ENCODE measurements at places on chromosomes 3 and 15.

DNA sequence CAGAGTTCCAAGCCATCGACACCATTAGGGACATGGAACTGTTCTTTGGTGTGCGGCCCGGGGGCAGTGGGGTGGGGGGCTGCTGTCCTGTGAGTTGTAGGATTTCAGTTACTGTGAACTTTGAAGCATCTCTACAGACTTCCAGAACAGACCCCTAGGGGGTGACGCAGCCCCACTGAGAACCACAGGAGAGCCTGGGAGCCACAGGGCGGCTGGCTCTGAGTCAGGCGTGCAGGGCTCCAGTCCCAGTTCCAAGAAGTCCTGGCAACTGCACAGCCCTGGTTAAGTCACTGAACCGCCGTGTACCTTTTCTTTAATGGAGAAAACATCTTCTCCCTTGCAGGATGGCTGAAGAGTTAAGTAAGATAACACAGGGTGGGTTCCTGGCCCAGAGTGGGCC lies 23.5 kb upstream of the LRTM1 start:
- peak; percentile 84 for DNase-seq

- DNase-seq = no peak
These were observed 384.1 kb downstream of the CADM2 start for GRCh38 chr3:85342915-85343314.

GRCh38 chr3:12722226-12722625 lies 36.8 kb downstream of the TMEM40 start:
- no peak for DNase-seq

DNA sequence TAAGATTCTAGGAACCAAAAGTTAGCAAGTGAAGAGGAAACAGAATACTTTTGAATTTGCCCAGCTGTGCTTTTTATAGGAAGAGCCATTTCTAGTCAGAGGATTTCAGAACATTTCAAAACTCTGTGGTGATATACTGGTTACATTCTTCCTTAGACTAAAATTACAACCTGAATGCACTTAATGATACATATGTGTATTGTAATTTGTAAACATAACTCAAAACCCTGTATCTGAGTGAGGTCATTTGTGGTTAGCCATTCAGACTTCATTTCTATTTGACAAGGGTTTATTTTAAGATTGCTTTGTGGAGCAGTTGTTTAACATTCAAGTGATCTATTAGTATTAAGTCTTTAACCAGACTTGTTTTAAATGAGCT lies 59.4 kb upstream of the TRIM71 start:
- no peak for DNase-seq

DNA sequence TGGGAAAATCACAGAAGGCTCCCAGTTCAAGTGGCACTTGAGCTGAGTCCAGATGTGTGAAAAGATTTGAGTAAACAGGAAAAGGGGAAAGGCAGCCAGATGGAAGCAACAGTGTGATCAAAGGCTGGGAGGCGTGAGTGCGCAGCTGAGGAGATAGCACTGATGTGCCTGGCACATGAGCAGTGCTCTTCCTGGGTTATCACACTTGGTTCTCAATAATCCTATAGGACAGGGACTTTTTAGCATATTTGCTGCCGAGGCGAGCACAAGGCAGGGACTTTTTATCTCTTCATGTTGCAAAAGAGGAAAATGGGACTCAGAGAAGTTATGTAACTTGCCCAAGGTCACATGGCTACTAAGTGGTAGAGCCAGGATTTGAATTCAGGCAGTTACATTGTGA lies 39.6 kb downstream of the CORO2B start:
- DNase-seq = no peak

DNA sequence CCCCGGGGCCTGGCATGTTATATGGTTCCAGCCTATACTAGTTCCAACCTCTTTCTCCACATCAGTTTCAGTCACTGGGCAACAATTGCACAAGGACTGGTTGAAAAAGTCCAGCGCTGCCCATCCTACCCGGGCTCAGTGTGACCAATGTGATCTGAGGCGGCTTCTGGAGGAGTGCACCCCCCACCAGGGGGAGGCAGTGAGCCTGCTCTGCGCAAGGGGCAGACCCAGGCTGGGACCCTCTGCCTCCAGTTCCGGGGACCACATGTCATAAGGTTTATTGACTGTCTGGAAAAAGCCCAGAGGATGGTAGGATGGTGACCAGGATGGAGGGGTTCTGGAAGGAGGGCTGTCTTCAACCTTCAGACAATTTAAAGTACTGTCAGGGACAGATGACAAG lies 25.6 kb upstream of the NR2E3 start:
- DNase-seq = no peak

- no peak for DNase-seq
These were observed 370.9 kb downstream of the NR2F2 start for GRCh38 chr15:96701443-96701842.

DNA sequence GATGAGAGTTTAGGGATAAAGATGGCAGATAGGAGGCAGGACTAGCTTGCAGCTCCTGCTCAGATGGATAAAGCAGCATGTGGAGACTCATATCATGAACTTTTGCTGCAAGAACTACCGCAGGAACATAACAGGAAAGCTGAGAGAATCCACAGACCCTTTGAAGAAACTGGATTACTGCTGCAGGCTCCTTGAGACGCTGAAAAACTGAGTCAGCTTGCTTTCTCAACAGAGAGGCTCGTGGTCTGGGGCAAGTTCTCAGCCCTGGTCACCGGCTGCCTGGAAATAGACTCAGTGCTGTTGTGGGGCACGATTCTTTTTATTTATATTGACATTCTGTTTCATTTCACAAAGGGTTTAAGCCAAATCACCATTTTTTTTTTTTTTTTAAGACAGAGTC lies 28.8 kb upstream of the TRIM59 start:
- peak; percentile 20 for DNase-seq

GRCh38 chr3:71308836-71309235 lies 274.7 kb downstream of the FOXP1 start:
- DNase-seq = no peak

DNA sequence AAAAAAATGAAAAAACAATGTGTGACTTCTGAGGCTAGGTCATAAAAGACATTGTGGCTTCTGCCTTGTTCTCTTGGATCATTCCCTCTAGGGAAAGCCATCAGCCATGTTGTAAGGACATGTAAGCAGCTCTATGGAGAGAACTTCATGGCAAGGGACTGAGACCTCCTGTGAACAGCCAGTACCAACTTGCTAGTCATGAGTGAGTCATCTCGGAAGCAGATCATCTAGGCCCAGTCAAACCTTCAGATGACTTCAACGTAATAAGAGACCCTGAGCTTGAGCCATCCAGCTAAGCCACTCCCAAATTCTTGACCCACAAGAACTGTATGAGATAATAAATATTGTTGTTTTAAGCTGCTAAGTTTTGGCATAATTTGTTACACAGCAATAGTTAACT lies 4.9 kb downstream of the MON1A start:
- DNase-seq = peak; percentile 31

DNA sequence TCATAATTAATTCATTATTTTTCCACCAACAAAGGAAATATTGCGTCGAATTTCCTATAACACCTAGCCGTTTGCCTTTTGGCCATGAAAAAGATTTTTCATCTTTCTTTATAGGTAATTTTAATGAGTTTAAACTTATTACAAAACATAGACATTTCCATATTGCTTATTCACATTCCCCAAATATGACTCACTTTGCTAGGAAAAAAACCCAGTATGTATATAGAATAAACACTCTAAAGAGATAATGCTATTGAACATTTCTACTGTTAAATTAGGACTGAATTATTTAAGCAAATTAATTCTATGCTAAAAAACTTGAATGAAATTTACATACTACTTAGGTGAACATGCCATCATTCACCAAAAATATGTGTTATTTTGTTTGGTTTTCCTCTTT lies 16.2 kb downstream of the ZPLD1 start:
- DNase-seq = no peak

GRCh38 chr3:126186271-126186670 lies 5.9 kb upstream of the ALDH1L1 start:
- DNase-seq = no peak

DNA sequence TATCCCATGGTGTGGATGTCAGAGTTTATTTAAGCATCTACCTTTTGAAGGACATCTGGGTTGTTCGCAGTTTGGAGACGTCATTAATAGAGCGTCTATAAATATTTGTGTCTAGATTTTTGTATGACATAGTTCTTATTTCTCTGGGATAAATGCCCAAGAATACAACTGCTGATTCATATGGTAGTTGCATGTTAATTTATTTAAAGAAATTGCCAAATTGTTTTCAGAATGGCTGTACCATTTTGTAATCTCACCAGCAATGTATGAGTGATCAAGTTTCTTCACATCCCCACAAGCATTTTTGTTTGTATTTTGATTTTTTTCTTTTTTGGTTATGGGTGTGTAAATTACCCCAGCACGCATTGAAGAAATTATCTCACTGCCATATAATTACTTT lies 656.9 kb downstream of the NTRK3 start:
- DNase-seq = no peak

DNA sequence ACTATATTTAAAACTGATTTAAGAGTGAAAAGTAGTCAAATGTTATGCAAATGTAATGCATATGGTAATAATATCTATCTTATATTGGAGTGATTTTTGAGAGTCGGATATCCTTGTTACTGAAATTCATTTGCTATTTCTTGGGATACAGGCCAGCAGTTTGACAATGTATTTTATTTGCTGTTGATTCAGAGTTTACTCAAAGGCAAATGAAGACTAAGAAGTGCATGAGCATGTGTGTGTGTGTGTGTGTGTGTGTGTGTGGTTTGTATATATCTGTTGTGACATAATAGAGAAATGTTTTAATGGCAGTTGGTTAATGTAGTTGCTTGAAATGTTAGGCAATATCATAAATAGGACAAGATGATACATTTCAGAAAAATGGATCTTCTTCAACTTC lies 39.0 kb downstream of the UNC13C start:
- no peak for DNase-seq

DNA sequence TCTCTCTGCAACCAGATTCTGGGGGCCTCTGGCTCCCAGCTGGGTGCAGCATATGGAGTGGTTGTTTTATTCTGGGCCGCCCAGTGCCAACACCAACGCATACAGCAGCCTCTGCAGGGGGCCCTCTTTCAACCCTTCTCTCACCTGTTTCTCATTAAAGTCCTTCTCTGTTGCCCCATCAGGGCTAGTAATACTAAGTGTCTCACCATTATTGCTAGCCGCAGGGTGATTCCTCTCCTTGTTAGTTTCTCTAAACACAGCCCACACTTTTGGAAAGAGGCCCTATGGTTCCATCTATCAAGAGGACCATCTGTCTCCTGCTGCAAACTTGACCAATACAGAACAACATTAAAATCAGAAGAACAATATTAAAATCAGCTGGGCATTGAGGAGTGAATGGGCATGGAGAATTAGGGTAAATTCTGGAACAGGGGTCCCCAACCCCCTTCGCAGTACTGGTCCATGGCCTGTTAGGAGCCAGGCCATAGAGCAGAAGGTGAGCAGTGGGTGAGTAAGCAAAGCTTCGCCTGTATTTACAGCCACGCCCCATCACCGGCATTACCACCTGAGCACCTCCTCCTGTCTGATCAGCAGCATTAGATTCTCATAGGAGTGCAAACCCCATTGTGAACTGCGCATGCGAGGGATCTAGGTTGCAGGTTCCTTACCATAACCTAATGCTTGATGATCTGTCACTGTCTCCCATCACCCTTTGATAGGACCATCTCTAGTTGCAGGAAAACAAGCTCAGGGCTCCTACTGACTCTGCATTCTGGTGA lies 36.5 kb downstream of the ALS2CL start:
- DNase-seq = no peak

- no peak for DNase-seq
These were observed 431.0 kb downstream of the EPHA6 start for GRCh38 chr3:97245201-97245910.

DNA sequence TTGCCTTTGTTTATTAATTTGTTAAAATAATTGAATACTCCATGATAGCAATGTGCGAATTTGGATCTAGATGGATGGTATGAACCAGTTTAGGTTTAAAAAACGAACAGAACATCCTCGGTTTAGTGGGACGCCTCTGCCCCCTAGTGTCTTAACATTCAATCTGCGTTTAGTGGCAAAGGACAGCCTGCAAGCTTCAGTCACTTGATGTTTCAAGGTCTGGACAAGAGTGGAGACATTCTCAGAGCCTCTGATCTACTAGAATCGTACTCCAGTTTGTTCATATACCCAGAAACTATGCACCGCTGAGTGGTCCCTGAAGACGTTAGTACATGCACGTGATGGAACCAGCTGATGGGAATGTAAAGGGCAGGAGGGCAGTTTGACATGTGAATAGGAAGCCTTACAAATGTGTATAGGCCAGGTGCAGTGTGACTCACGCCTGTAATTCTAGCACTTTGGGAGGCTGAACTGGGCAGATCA lies 17.8 kb upstream of the ATP13A4 start:
- peak; percentile 8 for DNase-seq

- DNase-seq = no peak
These were observed 32.4 kb upstream of the HES1 start for GRCh38 chr3:194103505-194103904.

DNA sequence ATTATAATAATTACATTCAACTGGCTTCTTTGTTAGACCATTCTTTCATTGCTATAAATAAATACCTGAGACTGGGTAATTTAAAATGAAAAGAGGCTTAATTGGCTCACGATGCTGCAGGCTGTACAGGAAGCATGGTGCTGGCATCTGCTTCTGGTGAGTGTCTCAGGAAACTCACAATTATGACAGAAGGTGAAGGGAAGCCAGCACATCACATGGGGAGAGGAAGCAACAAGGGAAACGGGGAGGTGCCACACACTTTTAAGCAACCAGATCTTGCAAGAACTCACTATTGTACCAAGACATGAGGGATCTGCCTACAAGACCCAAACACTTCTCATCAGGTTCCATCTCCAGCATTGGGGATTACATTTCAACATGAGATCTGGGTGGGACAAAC lies 413.1 kb upstream of the ARRDC4 start:
- DNase-seq = no peak

GRCh38 chr15:41809526-41810220 lies 18.2 kb upstream of the JMJD7 start:
- no peak for DNase-seq

GRCh38 chr3:173936316-173936715 lies 538.8 kb downstream of the NLGN1 start:
- DNase-seq = no peak

- DNase-seq = no peak
These were observed 236.4 kb downstream of the THRB start for GRCh38 chr3:24258260-24258659.

DNA sequence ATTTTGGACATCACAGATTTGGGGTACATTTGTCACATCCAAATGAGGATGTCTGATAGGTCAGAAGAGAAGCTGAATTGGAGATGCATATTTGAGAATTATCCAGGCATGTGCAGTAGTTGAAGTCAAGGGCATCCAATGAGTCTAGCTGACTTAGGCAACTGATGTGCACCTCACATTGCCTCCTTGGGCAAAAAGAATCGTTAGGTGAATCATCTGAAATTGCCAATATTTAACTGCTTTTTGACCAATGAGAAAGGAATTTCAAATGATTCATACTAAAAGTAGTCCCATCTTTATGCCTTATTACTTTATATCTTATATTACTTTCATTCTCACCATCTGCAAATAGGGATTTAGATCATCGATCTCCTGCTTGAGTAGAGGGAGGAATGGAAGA lies 117.7 kb downstream of the CD47 start:
- no peak for DNase-seq

All from AG09319 (cell line).